ENCODE measurements at places on chromosomes 13 and 19.
A peak's percentile ranks its signal among the peaks of the same experiment; 100 is the strongest.

- no peak for DNase-seq
Measured at GRCh38 chr13:53921473-53921872, 892.9 kb downstream of the OLFM4 start.

GRCh38 chr19:722553-723101 is 13.9 kb downstream of the PALM start:
- peak; percentile 32 for DNase-seq

DNA sequence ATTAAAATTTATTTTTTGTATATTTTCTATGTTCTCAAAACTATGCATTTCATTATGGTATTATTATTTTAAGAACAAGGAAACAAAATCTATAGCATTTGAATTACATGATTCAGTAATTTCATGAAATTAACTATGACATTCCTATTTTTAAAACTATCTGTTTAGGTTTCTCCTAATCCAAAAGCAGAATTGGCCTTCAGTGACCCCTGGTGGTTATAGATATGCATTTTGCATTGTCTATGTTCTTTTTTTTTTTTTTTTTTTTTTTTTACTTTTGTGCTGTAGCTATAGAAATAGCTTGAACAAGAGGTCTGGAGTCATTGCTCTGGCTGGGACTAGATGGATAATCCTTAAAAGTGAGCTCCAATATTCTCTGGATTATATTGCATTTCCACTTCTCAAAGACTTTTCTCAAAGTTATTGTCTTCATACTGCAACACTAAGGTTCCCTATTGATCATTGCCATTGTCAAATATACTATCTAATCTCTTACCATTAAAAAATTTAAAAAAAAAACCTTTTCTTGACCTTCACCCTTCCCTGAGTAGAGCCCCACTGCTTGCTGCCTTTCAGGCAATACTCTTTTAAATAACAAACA is 15.9 kb upstream of the DNAJC3 start:
- DNase-seq: peak; percentile 63

DNA sequence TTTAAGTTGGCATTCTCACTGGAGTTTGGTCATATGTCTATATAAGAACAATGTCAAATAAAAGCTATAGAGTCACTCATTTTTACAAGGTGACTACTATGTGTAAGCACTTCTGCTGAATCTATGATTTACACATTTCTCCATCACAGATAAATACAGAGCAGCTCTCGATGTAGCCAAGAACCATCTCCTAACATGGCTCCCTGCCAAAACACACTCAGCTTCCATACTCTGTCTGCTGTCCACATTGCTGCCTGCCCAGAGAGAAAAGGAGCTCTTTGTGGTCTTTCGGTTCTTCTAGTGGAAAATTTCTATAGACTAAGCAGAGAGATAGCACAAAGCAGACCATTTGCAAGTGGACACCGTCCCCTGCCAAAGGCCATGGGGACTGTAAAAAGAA is 190.9 kb upstream of the KLF12 start:
- peak; percentile 85 for DNase-seq

- peak; percentile 97 for DNase-seq
Measured at GRCh38 chr19:34217952-34218817, 36.2 kb upstream of the GARRE1 start.

DNA sequence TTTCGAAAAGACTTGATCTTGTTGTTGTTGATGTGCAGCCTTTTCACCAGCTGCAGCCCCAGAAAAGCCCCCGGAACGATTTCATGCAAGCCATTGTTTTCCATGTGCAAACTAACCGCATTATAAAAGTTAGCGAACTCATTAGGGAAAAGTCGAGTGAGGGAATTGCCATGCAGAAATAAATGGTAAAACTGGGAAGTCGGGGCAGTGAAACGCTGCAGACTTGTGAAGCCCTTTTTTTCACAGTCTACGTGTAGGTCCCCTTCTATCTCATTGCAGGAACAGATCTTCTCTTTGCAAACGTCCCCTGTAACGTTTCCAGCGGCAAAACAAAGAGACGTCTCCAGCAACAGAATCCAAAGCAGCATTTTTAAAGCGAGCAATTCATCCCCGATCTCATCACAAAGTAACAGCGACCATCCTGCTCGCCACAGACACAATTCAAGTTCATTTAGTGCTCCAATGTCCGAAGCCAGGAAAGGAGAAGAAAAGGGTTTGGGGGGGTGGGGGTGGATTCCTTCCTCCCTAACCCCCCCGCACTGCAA is 1.1 kb downstream of the SLITRK1 start:
- DNase-seq: no peak

GRCh38 chr13:49165798-49166752 is 54.1 kb upstream of the MLNR start:
- DNase-seq: no peak

- peak; percentile 31 for DNase-seq
Measured at GRCh38 chr13:70249332-70250064, 141.2 kb upstream of the KLHL1 start.

DNA sequence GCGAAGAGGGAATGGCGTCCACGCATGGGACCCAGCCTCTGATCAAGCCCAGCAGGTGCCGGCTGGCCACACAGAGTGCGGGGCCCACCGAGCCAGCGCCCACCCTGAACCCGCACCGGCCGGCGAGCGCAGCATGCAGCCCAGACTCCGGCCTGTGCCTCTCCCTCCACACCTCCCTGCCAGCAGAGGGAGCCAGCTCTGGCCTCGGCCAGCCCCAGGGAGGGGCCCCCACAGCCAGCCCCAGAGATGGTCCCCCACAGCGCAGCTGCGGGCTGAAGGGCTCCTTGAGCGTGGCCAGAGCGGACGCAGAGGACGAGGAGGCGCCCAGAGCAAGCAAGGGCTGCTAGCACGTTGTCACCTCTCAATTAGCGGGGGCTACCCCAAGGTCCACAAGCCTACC is 904.5 kb downstream of the SLITRK6 start:
- DNase-seq: no peak

- no peak for DNase-seq
Measured at GRCh38 chr13:35992964-35993363, 138.2 kb downstream of the DCLK1 start.

DNA sequence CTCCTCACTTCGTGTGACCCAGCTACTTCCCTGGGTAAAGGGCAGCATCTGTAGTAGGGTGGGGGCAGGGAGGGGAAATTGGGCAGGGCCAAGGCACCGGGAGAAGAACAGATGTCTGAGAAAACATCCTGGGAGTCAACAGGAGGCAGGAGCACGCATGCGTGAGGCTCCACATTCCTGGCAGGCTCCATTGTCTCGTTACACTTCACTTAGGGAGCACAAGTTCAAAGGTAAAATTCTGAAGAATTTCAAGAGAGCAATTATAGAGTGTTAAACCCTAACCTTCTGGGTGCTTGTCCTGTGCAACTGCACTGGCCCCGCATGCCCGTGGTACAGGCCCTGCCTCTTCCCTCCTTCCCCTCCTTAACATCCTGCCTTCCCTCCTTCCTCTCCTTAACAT is 79.6 kb upstream of the POMP start:
- DNase-seq: peak; percentile 33

GRCh38 chr13:40375489-40376171 is 290.8 kb downstream of the FOXO1 start:
- DNase-seq: no peak

- DNase-seq: no peak
Measured at GRCh38 chr13:103607995-103608394, 541.8 kb upstream of the SLC10A2 start.

GRCh38 chr13:94028234-94028633 is 451.2 kb downstream of the DCT start:
- no peak for DNase-seq

GRCh38 chr13:42007844-42008243 is 40.6 kb upstream of the DGKH start:
- peak; percentile 55 for DNase-seq

GRCh38 chr19:3451451-3451866 is 28.9 kb downstream of the SMIM24 start:
- no peak for DNase-seq

DNA sequence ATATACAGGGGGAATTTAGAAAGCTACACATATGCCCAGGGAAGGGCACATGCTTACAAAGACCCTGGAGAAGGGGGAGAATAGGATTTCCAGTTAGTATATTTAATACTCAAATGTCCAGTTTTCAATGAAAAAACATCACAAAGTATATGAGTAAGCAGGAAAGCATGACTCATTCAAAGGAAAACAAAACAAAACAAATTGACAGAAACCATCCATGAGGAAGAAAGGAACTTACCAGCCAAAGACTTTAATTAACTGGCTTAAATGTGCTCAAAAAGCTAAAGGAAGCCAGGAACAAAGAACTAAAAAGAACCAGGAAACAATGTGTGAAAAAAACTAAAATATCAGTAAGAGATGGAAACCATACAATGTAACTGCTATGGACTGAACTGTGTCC is 716.2 kb upstream of the ARGLU1 start:
- DNase-seq: peak; percentile 12

DNA sequence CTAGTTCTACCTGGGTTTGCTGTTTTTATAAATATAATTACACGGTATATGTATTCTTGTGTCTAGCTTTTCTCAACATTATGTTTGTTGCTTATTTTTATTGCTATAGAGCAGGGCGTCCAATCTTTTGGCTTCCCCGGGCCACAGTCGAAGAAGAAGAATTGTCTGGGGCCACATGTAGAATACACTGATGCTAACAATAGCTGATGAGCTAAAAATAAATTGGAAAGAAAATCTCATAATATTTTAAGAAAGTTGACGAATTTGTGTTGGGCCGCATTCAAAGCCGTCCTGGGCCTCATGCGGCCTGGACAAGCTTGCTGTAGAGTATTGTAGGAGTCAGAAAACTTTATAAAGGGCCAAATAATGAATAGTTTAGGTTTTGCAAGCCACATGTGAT is 33.9 kb downstream of the GPR12 start:
- DNase-seq: no peak

DNA sequence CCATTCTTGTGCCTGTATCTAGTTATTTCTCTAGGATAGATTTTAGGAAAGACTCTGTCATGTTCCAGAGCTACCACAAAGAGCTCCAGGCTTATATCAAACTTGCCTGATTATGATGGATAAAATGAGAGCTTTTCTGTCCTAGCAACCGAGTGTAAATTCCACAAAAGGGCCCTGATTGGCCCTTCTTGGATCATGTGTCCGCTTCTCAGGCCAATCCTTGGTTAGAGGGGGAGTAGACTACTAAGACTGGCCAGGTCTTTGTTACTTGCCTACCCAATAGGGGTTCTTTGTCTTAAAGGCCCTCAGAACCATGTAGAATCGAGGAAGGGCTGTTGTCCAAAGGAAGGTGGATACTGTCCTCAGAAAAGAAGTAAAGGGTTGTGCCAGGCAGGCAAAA is 2.4 kb downstream of the DHX34 start:
- peak; percentile 34 for DNase-seq

GRCh38 chr19:48726556-48726955 is 7.0 kb upstream of the MAMSTR start:
- DNase-seq: no peak

GRCh38 chr13:108267347-108267746 is 2.2 kb upstream of the TNFSF13B start:
- no peak for DNase-seq

GRCh38 chr19:17946965-17947784 is 14.4 kb downstream of the CCDC124 start:
- DNase-seq: no peak

DNA sequence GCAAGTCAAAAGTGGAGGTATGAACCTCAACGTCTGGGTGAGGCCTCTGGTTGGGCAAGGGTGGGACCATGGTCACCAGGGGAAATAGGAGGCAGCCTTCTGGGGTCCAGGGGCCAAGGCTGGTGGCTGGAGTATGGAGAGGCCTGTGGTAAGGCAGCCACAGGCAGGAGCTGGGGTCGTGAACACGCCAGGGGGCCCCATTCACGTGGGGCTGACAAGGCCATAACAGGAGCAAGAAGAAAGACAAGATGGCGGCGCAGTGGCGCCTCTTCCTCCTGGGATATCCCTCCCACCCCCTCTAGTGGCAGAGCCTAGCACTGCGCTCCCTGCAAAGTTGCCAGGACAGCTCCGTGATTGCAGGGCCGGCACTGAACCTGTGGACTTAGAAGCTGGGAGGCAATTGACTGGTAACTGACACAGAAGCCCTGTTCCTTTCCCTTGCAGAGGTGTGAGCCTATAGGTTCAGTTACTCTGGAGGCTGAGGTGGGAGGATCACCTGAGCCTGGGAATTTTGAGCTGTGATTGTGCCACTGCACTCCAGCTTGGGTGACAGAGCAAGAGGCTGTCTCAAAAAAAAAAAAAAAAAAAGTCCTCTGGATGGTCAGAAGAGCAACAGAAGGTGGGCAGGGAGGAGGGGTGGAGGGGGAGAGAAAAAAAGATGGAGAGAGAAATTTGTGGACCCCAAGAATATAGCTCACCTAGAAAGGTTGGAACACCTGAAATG is 19.7 kb upstream of the EDDM13 start:
- DNase-seq: peak; percentile 71

GRCh38 chr19:41705393-41706174 is 2.8 kb upstream of the CEACAM5 start:
- peak; percentile 11 for DNase-seq

GRCh38 chr13:110937511-110938285 is 22.8 kb upstream of the ANKRD10 start:
- DNase-seq: no peak

GRCh38 chr19:34766386-34766785 is 6.6 kb downstream of the ZNF599 start:
- no peak for DNase-seq

DNA sequence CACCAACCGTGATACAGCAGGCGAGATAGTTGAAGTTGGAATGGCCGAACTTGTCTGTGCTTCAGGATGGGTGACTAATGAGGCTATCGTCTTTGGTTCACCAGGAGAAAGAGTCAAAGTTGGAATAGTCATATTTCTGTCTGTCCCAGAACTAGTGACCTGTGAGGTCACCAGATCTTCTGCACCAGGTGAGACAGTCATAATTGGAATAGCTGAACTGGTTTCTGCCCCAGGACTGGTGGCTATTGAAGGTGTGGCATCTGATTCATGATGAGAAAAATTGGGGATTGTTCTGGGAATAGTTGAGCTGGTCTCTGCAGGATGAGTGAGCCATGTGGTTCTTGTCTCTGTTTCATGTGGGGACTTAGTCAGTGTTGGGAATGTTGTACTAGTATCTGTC is 71.6 kb downstream of the MUC16 start:
- no peak for DNase-seq

GRCh38 chr19:32480321-32480720 is 74.8 kb downstream of the DPY19L3 start:
- DNase-seq: no peak

- DNase-seq: peak; percentile 56
Measured at GRCh38 chr19:2887391-2887914, 13.3 kb upstream of the ZNF57 start.

- no peak for DNase-seq
Measured at GRCh38 chr19:55606817-55607216, 1.4 kb downstream of the ZNF865 start.

DNA sequence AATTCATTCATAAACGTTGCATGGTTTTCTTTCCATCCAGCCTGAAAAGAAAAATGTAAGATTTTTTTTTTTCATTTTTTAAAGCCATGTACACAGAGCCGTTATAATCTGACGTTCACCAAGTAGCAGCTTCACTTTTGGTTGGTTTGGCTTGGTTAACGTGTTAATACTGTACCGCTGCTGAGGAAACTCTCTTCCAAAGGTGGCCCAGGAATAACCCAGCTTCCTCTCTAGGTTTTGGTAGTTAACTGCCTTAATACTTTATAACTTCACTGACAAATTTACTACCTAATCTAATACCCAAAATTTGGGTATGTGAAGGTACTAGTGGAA is 1.7 kb downstream of the INTS6 start:
- DNase-seq: peak; percentile 1

All from fibroblast of skin of back (primary cell).